Thymus (tissue), 14 donors: ENCODE measurements at places on chromosomes 4 and X. TPM values are rescaled to one million over a fixed set of nuclear protein-coding genes. Genes with fewer than 3 reads are reported as not detected.
A peak's percentile ranks its signal among the peaks of the same experiment; 100 is the strongest.

GRCh38 chrX:5683996-5684395 lies 544.7 kb downstream of the NLGN4X start:
- H3K36me3 ChIP-seq, result no peaks in the 10 kb centered on the region
- no peak overlapping the region for H3K4me3 ChIP-seq
- no peak overlapping the region for H3K27ac ChIP-seq
- no peaks in the 10 kb centered on the region for H3K27me3 ChIP-seq
- no peak for DNase-seq

Gene MYOZ2
- 0.33 TPM for total RNA-seq

- no peaks in the 10 kb centered on the region for H3K27me3 ChIP-seq
- DNase-seq, result no peak
- H3K4me1 ChIP-seq, result no peaks in the 10 kb centered on the region
- no peaks in the 10 kb centered on the region for H3K36me3 ChIP-seq
- H3K4me3 ChIP-seq, result no peak overlapping the region
Observed at GRCh38 chr4:154078504-154079350, 289.8 kb upstream of the SFRP2 start.

GRCh38 chrX:20514358-20514757 lies 247.6 kb upstream of the RPS6KA3 start:
- no peaks in the 10 kb centered on the region for H3K36me3 ChIP-seq
- no peaks in the 10 kb centered on the region for H3K4me1 ChIP-seq
- H3K27ac ChIP-seq, result no peak overlapping the region
- no peaks in the 10 kb centered on the region for H3K27me3 ChIP-seq
- H3K4me3 ChIP-seq, result no peak overlapping the region

Gene LRP2BP
- 0.71 TPM for total RNA-seq

DNA sequence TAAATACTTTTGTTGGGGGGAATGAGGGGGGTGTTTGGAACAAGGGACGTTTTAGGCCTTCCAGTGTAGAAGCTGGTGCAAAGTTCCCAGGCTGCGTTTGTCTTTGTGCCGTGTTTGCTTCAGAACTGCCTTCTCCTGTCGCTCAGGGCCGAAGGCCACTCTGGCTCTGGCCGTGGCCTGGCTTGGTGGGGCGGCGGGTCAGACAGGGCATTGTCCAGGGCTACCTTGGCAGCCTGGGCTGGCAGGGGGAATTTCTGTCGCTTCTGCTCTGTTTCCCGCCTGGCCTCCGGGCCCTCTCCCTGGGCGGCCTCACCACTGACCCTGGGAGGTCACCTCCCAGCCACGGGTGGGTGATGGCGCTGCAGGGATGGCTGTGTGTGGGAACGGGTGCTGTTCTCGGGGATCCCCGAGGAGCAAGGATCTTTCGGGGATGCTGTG lies 140.0 kb downstream of the COL4A6 start:
- H3K4me1 ChIP-seq, result no peaks in the 10 kb centered on the region
- peak overlapping the region; percentile 1 for H3K27ac ChIP-seq
- H3K27me3 ChIP-seq, result no peaks in the 10 kb centered on the region
- no peak overlapping the region for H3K4me3 ChIP-seq
- H3K36me3 ChIP-seq, result no peaks in the 10 kb centered on the region

DNA sequence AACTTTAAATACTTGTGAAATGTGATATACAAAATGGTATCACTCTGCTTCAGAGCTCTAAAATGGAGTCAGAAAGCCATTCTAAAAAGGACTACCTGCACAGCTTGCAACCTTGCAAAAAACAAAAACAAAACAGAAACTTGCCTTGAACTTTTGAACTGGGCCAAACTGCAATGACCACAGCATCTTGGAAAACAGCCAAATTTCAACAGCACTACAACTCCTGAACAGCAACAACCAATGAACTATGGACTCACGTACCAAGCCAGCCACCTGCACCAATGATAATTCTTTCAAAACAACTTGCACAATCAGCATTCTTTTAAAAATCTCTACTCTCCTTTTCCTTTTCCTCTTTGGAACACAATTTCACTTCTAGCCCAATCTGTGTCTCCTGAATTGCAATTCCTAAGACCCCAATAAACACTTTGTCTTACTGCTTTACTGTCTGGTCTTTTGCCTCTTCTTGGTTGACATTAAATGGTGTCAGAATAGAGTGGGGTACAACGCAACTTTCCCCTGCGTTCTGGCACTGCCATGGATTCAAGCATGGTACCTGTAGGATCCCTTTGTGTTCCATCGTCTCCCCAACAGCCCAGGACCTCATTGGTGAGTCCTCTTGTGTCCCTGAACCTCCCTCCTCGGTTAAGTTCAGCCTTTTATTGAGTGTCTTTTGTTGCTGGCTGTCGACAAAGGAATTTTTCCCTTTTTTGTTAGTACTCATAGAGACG lies 35.7 kb upstream of the FMR1 start:
- no peak overlapping the region for H3K27ac ChIP-seq
- no peaks in the 10 kb centered on the region for H3K36me3 ChIP-seq
- H3K4me3 ChIP-seq, result no peak overlapping the region
- DNase-seq, result no peak

- DNase-seq, result no peak
- no peaks in the 10 kb centered on the region for H3K36me3 ChIP-seq
- no peak within 1 kb of the TSS for H3K4me3 ChIP-seq
- H3K4me1 ChIP-seq, result no peaks in the 10 kb centered on the region
- H3K27me3 ChIP-seq, result peaks cover 96% of the 10 kb centered on the region
- H3K27ac ChIP-seq, result no peak within 1 kb of the TSS
Observed at GRCh38 chr4:41748571-41749475, at the start of gene PHOX2B. PHOX2B (minus strand) TSS chr4:41748725; CDS start chr4:41748610, 115 bp downstream.

- peak; percentile 61 for DNase-seq
- H3K36me3 ChIP-seq, result no peaks in the 10 kb centered on the region
- peaks cover 10% of the 10 kb centered on the region for H3K4me1 ChIP-seq
Observed at GRCh38 chr4:54941994-54942552, 183.3 kb downstream of the KDR start.

DNA sequence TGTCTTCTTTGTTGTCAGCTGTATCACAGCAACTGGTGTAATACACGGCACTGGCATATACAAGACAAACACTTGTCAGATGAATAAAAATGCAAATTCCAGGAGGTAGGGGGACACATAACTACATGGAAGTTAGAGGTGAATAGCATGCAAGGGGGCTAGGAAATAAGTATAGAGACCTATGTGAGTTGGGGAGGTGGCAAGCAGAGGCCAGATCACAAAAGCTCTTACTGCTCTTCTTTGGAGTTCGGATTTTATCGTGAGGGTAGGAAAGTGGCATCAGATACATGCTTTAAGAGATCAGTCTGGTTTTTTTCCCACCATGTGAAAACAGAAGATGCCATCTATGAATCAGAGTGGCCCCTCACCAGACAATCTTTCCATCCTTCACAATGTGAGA lies 2.8 kb upstream of the SRP72 start:
- H3K27ac ChIP-seq, result no peak overlapping the region
- peaks cover 18% of the 10 kb centered on the region for H3K36me3 ChIP-seq
- no peaks in the 10 kb centered on the region for H3K27me3 ChIP-seq
- peaks cover 15% of the 10 kb centered on the region for H3K4me1 ChIP-seq

GRCh38 chr4:142845293-142846107 lies 601 bp downstream of the INPP4B start:
- DNase-seq, result no peak
- peak overlapping the region; percentile 64 for H3K4me3 ChIP-seq
- no peaks in the 10 kb centered on the region for H3K36me3 ChIP-seq
- H3K27ac ChIP-seq, result no peak overlapping the region

DNA sequence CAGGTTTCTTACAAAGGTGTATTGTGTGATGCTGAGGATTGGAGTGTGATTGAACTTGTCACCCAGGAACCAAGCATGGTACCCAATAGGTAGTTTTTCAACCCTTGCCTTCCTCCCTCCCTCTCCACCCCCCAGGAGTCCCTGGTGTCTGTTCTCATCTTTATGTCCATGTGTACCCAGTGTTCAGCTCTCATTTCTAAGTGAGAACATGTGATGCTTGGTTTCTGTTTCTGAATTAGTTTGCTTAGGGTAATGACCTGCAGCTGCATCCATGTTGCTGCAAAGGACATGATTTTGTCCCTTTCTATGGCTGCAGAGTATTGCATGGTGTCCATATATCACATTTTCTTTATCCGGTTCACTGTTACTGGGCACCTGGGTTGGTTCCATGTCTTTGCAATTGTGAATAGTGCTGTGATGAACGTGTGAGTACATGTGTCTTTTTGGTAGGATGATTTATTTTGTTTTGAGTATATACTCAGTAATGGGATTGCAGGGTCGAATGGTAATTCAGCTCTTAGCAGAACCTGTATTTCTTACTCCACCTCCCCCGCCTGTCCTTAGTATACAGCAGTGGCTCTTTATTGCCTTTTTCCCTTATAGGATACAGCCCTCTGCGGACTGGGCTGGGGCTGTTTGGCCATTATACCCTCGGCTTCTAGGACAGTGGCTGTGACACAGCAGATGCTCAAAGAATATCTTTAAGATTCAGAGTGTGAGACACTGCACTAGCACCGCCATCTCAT lies 145.4 kb downstream of the PTTG2 start:
- H3K36me3 ChIP-seq, result peaks cover 78% of the 10 kb centered on the region
- H3K27me3 ChIP-seq, result no peaks in the 10 kb centered on the region
- peak overlapping the region; percentile 8 for H3K27ac ChIP-seq

Gene GAGE12J
- total RNA-seq, result not detected

DNA sequence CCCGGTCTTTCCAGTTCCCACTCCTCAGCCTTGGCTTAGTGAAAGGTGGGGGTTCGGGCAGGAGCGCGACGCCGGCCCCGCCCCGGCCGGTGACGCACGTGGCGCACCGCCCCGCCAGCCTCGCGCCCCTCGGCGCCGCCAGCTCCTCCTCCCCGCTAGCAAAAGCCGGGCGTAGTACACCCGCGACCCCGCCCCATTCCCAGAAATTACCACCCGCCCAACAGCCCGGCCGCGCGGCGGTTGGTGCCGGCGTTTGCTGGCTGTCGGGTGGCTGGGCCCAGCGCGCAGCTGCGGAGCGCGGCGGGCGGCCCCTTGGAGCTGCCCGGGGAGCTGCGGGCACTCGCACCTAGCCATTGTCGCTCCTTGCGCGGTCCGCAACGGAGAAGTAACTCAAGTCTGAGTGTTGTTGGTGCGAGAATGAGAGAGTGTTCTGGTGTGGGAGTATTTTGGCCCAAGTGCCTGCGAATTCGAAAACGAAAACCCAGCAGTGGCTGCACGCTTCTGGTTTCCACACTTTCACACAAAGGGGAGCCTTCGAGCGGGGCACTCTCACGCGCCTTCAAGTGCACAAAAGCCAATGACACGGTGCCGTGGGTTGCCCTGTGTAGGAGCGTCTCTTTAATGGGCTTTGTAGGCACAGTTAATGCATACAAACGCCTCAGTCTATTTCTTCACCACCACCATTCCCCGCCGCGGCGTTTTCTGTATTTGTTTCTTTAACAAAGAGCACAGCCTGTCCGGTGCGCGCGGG lies 1.0 kb upstream of the ELF2 start:
- peak; percentile 59 for DNase-seq
- peak overlapping the region; percentile 94 for H3K4me3 ChIP-seq
- H3K36me3 ChIP-seq, result no peaks in the 10 kb centered on the region
- peak overlapping the region; percentile 98 for H3K27ac ChIP-seq
- no peaks in the 10 kb centered on the region for H3K27me3 ChIP-seq

DNA sequence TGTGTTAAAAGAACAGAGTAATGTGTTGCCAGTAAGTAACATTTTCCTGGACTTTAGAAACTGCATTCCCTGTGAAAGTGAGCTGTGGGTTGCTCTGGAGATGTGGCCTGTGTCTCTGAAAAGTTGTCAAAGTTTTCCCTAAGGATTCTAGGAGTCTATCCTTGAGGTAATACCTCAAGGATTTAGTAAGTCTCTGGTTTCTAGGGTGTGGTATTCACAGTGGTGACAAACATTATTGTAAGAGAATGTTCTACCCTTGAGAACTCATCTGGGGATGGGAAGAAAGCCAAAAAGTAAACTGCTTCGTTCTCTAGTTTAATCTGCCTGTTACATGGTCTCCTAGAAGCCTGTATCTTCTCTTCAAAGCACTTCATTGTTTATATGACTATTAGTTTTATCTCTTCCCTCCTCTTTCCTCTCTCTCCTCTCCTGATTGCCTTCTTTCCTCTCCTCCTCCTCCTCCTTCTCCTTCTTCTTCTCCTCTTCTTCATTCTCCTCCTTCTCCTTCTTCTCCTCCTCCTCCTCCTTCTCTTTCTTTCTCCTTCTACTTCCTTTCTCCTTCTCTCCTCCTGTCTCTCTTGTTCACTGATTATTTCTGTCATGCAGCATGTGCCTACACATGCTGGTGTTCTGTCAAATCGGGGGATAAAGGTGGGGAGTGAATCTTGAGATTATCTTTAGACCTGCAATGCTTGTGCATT lies 321.3 kb downstream of the PTTG2 start:
- H3K36me3 ChIP-seq, result no peaks in the 10 kb centered on the region
- no peak overlapping the region for H3K27ac ChIP-seq
- H3K4me1 ChIP-seq, result no peaks in the 10 kb centered on the region

- no peak overlapping the region for H3K4me3 ChIP-seq
- H3K4me1 ChIP-seq, result no peaks in the 10 kb centered on the region
- H3K27ac ChIP-seq, result no peak overlapping the region
- no peak for DNase-seq
- no peaks in the 10 kb centered on the region for H3K36me3 ChIP-seq
Observed at GRCh38 chr4:187302457-187303150, 578.9 kb upstream of the FAT1 start.

GRCh38 chr4:52655506-52655905 lies 3.6 kb downstream of the USP46 start:
- no peak overlapping the region for H3K4me3 ChIP-seq
- peaks cover 14% of the 10 kb centered on the region for H3K27me3 ChIP-seq
- H3K27ac ChIP-seq, result no peak overlapping the region
- no peak for DNase-seq
- peaks cover 7% of the 10 kb centered on the region for H3K4me1 ChIP-seq

Gene PCDH7
- total RNA-seq, result 2.4 TPM

GRCh38 chr4:23297327-23297726 lies 592.5 kb downstream of the PPARGC1A start:
- H3K27me3 ChIP-seq, result no peaks in the 10 kb centered on the region
- H3K4me1 ChIP-seq, result no peaks in the 10 kb centered on the region
- no peak overlapping the region for H3K4me3 ChIP-seq

GRCh38 chr4:174650711-174651355 lies 128.5 kb upstream of the HPGD start:
- no peak for DNase-seq
- no peaks in the 10 kb centered on the region for H3K27me3 ChIP-seq
- H3K36me3 ChIP-seq, result no peaks in the 10 kb centered on the region
- no peaks in the 10 kb centered on the region for H3K4me1 ChIP-seq

DNA sequence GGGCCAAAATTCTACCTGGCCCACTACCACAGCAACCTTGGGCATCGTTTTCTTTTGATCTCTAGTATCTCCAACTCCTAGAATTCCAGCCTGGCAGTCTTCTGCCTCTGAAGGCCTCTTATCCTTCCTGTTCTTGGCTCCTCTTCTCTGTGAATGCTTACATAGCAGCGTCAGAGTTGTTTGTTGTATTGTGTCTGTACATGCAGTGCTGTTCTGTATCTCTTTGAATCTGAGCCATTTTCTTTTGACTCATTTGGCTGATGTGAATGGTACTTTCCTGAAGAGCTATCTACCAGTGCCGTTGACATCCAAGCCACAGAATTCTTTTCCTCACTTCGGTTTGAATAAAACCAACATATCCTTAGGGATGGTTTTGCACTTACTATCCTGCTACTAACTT lies 79.2 kb downstream of the TMEM164 start:
- H3K36me3 ChIP-seq, result no peaks in the 10 kb centered on the region
- DNase-seq, result no peak
- peak overlapping the region; percentile 5 for H3K27ac ChIP-seq

GRCh38 chr4:41281038-41281634 lies 24.4 kb downstream of the UCHL1 start:
- H3K4me3 ChIP-seq, result no peak overlapping the region
- H3K36me3 ChIP-seq, result no peaks in the 10 kb centered on the region
- H3K27me3 ChIP-seq, result no peaks in the 10 kb centered on the region
- no peaks in the 10 kb centered on the region for H3K4me1 ChIP-seq
- H3K27ac ChIP-seq, result no peak overlapping the region
